ENCODE measurements at places on chromosomes 13 and 19. TPM values are rescaled to one million over a fixed set of nuclear protein-coding genes. Genes with fewer than 3 reads are reported as not detected.

DNA sequence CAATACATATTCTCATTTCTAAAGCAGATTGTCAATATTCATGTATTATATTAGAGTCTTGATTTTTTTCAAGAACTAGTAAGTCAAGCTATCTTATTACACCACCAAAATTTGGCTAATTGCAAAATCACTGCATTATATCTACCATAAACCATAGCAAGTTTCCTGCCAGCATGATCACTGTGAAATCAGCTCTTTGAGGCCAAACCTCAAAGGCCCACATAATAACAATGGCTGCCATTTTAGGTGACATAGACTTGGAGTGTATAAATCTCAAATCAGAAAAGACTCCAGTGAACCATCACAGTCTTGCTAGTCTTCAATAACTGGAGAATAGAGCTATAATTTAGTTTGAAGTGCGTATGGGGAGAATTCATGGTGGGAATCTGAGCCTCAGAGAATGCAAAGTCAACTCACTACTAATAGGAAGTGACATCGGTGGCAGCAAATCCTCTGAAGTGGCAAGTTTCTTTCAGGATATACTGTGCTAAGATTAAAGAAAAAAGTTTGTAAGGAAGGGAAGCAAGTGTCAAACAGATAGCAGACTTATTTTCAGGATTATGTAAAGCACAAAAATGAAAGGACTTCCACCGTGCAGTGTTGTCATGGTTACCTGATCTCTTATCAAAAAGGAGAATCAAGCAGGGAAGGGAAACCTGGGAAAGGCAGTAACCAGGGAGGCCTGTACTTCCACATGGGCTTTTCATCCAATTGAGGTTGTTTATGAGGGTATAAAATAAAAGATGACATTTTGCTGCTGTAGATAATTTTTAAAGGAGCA, 117.4 kb upstream of the FNDC3A start:
- peaks cover 27% of the 10 kb centered on the region for H3K4me1 ChIP-seq
- peak overlapping the region; percentile 76 for H3K27ac ChIP-seq
- DNase-seq: no peak
- H3K36me3 ChIP-seq: peaks cover 3% of the 10 kb centered on the region
- H3K27me3 ChIP-seq: no peaks in the 10 kb centered on the region

GRCh38 chr19:15372891-15373301, 6.7 kb downstream of the AKAP8 start:
- no peak overlapping the region for H3K4me3 ChIP-seq
- peaks cover 48% of the 10 kb centered on the region for H3K36me3 ChIP-seq
- no peak overlapping the region for H3K27ac ChIP-seq
- H3K4me1 ChIP-seq: peaks cover 16% of the 10 kb centered on the region

DCT gene
- not detected for total RNA-seq

LENG1 gene
- 6.6 TPM for total RNA-seq

DNA sequence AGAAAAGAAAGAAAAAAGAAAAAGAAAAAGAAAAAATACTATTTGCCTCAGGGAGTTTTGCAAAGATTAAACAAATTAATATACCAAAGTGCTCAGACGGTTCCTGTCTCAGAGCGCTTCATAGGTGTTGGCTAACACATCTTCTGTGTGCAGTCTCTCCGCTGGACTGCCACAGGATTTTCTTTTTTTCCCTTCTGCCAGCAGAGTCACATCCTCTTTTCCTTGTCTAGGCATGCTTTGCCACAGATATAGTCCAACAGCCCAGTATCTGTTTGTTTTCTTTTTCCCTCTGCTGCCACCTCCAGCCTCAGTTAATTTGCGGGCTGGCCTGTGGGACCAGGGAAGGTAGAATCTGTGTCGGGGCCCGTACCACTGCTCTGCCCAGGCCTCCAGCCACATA, 3.4 kb upstream of the URAD start:
- no peak for DNase-seq
- H3K4me3 ChIP-seq: no peak overlapping the region
- no peaks in the 10 kb centered on the region for H3K4me1 ChIP-seq
- H3K27ac ChIP-seq: no peak overlapping the region
- H3K27me3 ChIP-seq: peaks cover 2% of the 10 kb centered on the region
- no peaks in the 10 kb centered on the region for H3K36me3 ChIP-seq

HS6ST3 gene
- not detected for total RNA-seq

ADPRHL1 gene
- 0.73 TPM for total RNA-seq

DNA sequence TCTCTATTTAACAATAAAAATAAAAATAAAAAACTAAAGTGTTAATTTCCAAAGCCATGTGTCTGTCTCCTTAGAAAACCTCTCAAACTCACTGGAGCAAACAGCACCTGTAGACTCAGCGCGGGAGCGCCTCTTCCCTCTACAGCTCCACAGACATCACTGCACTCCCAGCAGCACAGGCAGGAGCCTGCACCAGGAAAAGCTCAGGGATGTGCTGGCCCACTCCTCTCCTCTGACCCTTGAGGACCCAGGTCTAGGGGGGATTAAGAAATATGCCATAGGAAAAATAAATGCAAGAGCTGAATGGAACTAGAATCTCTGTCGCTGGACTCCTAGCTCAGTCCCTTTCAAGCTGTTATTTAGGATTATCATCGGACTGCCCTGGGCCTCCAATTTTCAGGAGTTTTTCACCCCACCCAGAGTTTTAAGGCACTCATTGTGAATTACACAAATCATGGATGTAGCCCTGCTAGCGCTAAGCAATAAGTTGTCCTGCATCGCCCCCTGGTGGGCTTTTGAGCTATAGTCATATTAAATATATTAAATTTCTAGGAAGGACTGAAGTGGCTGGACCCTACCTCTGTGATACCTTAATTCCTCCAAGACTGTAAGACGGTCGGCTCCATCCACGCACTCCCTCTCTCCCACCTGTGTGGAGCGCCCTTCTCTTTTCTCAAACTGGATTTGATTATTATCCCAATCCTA, 333.9 kb downstream of the UQCRFS1 start:
- H3K27me3 ChIP-seq: no peaks in the 10 kb centered on the region
- no peaks in the 10 kb centered on the region for H3K4me1 ChIP-seq
- no peak overlapping the region for H3K4me3 ChIP-seq

DNA sequence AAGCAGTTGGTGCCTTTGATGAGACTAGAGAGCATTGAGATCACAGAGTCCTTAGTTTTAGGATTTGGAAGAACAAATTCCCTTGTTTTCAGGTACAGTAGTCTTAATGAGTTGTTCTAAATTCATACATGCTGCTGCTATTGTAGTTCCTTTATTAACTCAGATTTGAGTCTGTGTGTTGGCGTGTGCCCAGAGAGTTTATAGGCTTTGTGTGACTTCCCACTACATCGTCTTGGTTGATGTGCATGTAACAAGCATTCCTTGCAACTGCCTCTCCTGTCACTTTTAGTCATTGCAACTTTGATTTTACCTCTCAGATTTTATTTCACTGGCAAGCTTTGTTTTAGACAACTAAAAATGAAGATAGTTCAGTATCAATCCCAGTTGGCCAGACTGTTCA, 135.5 kb downstream of the ZAR1L start:
- H3K27ac ChIP-seq: no peak overlapping the region
- H3K27me3 ChIP-seq: peaks cover 2% of the 10 kb centered on the region
- no peaks in the 10 kb centered on the region for H3K4me1 ChIP-seq
- no peaks in the 10 kb centered on the region for H3K36me3 ChIP-seq

GRCh38 chr13:106373304-106373988, 162.0 kb downstream of the EFNB2 start:
- H3K36me3 ChIP-seq: no peaks in the 10 kb centered on the region
- H3K4me3 ChIP-seq: no peak overlapping the region
- DNase-seq: no peak
- H3K27ac ChIP-seq: no peak overlapping the region

DNA sequence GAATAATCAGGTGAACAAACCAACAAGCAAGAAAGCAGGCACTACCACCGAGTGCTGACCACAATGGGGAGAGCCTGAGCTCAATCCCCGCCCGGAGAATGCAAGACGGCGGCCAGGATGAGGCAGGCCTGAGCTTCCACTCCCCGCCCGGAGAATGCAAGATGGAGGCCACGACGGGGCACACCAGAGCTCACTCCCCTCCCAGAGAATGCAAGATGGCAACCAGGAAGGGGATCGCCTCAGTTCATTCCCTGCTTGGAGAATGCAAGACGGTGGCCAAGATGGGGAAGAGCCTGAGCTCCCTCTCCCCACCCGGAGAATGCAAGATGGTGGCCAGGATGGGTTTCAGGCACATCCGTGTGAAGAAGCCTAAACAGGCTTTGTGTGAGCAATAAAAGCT, 24.7 kb upstream of the MIER2 start:
- H3K36me3 ChIP-seq: no peaks in the 10 kb centered on the region
- no peaks in the 10 kb centered on the region for H3K27me3 ChIP-seq
- H3K27ac ChIP-seq: no peak overlapping the region
- H3K4me1 ChIP-seq: no peaks in the 10 kb centered on the region

PCP2 gene
- 0.63 TPM for total RNA-seq

- no peak overlapping the region for H3K27ac ChIP-seq
- H3K4me3 ChIP-seq: no peak overlapping the region
- H3K27me3 ChIP-seq: no peaks in the 10 kb centered on the region
- H3K36me3 ChIP-seq: peaks cover 12% of the 10 kb centered on the region
- DNase-seq: peak; percentile 60
Observed at GRCh38 chr19:17424743-17425365, 5.0 kb downstream of the MVB12A start.

GRCh38 chr19:31314849-31315629, 34.2 kb downstream of the TSHZ3 start:
- DNase-seq: no peak
- H3K36me3 ChIP-seq: no peaks in the 10 kb centered on the region
- no peaks in the 10 kb centered on the region for H3K27me3 ChIP-seq

GRCh38 chr19:5038631-5039271, 69.8 kb downstream of the KDM4B start:
- peaks cover 5% of the 10 kb centered on the region for H3K36me3 ChIP-seq
- no peak overlapping the region for H3K27ac ChIP-seq
- no peaks in the 10 kb centered on the region for H3K27me3 ChIP-seq
- no peak for DNase-seq

ZNF85 gene
- total RNA-seq: 24.6 TPM

RNF113B gene
- total RNA-seq: not detected

GRCh38 chr13:26221399-26221720, 754 bp downstream of the RNF6 start:
- H3K27ac ChIP-seq: peak overlapping the region; percentile 100
- H3K36me3 ChIP-seq: peaks cover 30% of the 10 kb centered on the region
- peak overlapping the region; percentile 97 for H3K4me3 ChIP-seq

DNA sequence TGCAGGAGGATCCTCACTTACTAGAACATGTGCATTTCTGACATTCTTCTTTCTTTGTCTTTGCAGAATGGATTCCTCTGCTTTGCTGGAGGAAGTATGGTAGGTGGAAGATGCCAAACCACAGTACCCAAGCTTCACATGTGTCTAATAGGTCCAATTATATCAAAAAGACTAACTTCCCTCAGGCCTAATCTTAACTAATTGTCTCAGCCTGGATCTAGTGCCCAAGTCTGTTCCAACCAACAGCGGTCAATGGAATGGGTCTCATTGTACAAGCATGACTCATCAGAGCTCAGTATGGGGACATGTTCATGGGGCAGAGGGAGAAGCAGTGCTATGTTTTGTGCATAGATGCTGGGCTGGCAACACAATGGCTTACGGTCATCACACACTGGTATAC, 81.6 kb upstream of the CSNK1A1L start:
- H3K4me3 ChIP-seq: no peak overlapping the region
- H3K4me1 ChIP-seq: no peaks in the 10 kb centered on the region
- H3K27ac ChIP-seq: no peak overlapping the region
- no peaks in the 10 kb centered on the region for H3K27me3 ChIP-seq

CD37 gene
- 162 TPM for total RNA-seq

DNA sequence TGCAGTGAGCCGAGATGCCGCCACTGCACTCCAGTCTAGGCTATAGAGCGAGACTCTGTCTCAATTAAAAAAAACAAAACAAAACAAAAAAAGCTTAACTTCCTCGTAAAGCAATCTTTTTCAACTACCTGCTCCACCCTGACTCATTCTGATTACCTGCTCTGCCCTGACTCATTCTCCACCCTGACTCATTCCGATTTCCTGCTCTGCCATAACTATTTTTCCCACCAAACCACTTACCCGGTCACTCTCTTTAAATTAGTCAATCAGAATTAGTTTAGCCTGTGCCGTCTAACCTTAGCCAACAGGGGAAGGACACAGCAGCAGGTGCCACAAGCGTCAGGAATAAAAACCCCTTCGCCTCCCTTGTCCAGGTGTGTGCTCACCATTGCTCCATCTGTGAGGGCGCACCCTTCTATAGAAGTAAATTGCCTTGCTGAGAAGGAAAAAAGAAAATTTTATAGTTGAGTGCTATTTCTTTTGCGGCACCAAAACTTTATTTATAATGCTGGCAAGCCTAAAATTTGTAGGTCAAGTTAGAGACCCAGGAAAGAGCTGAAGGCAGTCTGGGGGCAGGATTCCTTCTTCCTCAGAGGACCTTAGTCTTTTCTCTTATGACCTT, 1.7 kb upstream of the IFT88 start:
- peaks cover 4% of the 10 kb centered on the region for H3K27me3 ChIP-seq
- peaks cover 8% of the 10 kb centered on the region for H3K36me3 ChIP-seq
- DNase-seq: no peak
- H3K4me3 ChIP-seq: peak overlapping the region; percentile 16
- H3K4me1 ChIP-seq: peaks cover 16% of the 10 kb centered on the region
- no peak overlapping the region for H3K27ac ChIP-seq

GRCh38 chr19:3673506-3674439, 26.5 kb downstream of the PIP5K1C start:
- H3K27ac ChIP-seq: no peak overlapping the region
- no peaks in the 10 kb centered on the region for H3K36me3 ChIP-seq
- H3K27me3 ChIP-seq: no peaks in the 10 kb centered on the region
- no peak overlapping the region for H3K4me3 ChIP-seq
- no peak for DNase-seq

RNF225 gene
- 0.84 TPM for total RNA-seq

GRCh38 chr13:103238441-103238840, 172.2 kb upstream of the SLC10A2 start:
- no peak for DNase-seq
- no peak overlapping the region for H3K4me3 ChIP-seq
- no peak overlapping the region for H3K27ac ChIP-seq

ZNF709 gene
- total RNA-seq: 1.7 TPM

DNA sequence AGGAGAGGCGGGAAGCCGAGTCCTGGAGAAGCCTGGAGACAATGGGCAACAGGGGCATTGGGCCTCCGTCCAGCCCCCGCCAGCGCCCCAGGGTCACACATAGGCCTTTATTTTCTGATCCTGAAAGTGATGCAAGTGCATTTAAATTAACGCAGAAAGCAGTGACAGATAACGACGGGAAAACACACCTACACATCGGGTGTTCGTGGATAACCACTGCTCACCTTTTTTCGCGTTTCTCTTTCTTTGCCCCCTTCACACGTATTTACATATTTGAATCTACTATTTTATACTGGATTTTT, 30.4 kb upstream of the GRTP1 start:
- H3K4me1 ChIP-seq: peaks cover 6% of the 10 kb centered on the region
- H3K36me3 ChIP-seq: peaks cover 2% of the 10 kb centered on the region
- no peak overlapping the region for H3K4me3 ChIP-seq
- DNase-seq: no peak
- H3K27ac ChIP-seq: no peak overlapping the region
- H3K27me3 ChIP-seq: peaks cover 10% of the 10 kb centered on the region

CGB3 gene
- not detected for total RNA-seq

DNA sequence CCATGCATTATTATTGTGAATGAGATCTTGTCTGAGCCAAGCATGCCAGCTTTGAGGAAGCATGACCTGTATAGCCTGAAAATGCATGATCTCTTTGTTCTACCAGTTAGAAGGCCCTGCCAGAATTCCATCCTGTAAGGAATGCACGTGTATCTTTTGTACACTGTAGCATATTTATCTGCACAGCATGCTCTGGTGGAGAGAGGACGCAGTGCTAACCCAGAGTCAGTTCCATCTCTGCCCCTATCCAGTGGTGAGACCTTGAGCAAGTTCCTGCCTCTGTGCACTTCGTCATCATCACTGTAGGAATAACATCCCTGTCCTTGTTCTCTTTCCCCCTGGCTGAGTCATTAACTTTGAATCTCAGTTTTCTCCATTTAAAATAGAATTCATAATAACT, 233.8 kb downstream of the SLC7A1 start:
- no peaks in the 10 kb centered on the region for H3K4me1 ChIP-seq
- no peaks in the 10 kb centered on the region for H3K36me3 ChIP-seq
- no peak overlapping the region for H3K4me3 ChIP-seq
- H3K27ac ChIP-seq: no peak overlapping the region
- no peaks in the 10 kb centered on the region for H3K27me3 ChIP-seq

All from activated CD8-positive, alpha-beta T cell treated with anti-CD3 and anti-CD28 coated beads, Interleukin-2, amount 10 ng/mL, durations not matched to agents 7 days and 5 days (primary cell).